NCI-H1048 (cell line): ENCODE measurements at places on chromosomes 11 and 22.
A peak's percentile ranks its signal among the peaks of the same experiment; 100 is the strongest.

DNA sequence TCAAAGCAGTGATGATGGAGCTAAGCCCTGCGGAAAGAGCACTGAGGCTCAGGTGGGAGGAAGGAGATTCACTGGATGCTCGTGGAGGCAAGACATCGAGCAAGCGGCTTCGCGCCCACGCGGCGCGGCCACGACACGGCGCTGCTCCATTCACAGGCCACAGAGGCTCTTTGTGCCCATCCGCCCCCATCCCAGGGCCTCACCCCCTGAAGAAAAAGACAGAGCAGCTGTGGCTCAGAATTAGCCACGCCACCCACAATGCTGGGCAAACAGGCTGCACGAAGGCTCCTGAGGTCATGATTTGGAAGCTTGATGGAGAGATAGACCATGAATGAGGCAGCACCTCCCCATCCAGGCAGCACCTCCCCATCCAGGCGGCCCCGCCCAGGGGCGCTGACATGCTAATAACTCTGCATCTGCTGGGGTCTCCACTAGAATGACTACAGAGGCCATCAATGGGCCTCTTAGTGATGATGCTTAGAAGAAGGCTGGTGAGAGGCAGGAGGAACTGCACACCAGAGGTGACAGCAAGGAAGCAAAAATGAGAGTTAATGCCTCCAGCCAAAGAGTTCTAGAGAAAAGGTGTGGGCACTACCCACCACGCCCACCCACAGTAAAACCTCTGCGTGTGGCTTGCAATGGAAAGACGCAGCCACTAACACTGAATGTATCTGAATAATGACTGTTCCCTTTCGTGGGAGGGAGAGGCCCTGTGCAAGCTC lies 43.5 kb downstream of the MYH9 start:
- DNase-seq: no peak

- DNase-seq: no peak
These were observed 143.6 kb downstream of the ADAMTS15 start for GRCh38 chr11:130592056-130592455.

DNA sequence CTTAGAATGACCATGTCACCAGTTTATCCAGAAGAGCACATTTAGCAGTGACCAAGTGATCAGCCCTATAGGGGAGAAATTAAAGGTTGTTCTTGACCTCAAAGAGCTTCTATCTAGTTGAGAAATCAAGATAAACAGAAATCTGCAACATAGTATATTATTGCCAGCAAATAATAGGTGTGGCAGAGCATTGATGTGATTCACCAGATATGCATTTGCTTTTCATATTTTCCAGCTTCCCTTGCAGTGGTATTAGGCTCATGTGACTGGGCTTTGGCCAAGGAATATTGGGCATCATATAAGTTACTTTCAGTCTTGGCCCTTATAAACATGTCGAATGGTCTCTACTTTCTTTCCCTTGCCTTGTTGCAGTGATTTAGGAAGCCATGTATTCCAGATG lies 34.5 kb downstream of the COMMD9 start:
- no peak for DNase-seq

DNA sequence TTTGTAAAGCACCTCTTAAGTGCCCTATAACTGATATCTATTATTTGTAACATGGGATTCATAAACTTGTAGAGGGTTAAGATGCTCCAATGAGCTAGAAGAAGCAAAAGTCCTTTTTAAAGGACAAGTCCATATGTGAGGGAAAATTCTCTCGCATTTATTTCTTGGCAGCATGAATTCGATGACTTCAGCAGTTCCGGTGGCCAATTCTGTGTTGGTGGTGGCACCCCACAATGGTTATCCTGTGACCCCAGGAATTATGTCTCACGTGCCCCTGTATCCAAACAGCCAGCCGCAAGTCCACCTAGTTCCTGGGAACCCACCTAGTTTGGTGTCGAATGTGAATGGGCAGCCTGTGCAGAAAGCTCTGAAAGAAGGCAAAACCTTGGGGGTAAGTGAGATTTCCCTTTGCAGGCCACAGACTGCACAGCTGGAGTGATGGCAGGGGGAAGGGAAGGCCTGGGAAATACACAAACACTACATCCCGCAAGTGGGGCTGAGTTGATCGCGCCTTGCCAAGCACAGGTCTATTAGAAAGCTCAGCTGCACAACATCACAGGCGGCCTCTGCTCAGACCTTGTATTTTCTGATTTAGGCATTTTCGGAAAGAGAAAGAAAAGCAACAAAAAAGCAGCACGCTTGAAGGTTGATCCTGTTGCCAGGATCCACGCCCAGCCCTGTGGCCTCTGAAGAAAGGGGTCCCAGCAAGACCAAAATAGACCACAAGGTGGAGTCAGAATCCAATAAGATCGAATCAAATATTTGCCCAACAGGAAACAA lies 1.5 kb downstream of the MS4A8 start:
- no peak for DNase-seq

GRCh38 chr11:15519124-15519791 lies 404.5 kb downstream of the INSC start:
- no peak for DNase-seq

DNA sequence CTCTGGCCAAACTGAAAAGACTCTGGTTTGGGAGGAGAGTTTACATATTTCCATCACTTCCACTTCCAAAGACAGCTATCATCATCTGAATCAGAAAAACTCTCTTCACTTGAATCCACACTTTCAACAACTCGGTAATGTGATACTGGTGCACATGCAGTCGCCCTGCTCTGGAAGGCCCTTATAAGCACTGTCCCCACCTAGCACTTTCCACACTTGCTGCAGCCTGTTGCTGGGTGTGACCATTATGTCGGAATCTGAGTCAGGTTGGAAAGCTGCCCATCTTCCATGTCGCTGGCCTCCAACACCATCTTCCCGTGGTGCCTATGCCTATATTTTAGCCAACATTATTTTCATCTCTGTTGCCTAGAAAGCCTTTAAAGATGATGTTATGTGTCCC lies 1.1 kb upstream of the OR10A5 start:
- no peak for DNase-seq

GRCh38 chr11:105100206-105100605 lies 39.4 kb downstream of the CARD18 start:
- DNase-seq: no peak

- DNase-seq: no peak
These were observed 21.7 kb downstream of the VWCE start for GRCh38 chr11:61273178-61274078.

- no peak for DNase-seq
These were observed 8.7 kb downstream of the IFITM10 start for GRCh38 chr11:1741741-1742140.

- no peak for DNase-seq
These were observed 7.5 kb upstream of the PPARA start for GRCh38 chr22:46142548-46143490.

GRCh38 chr11:65305501-65306268 lies 9.0 kb upstream of the CDC42EP2 start:
- no peak for DNase-seq

DNA sequence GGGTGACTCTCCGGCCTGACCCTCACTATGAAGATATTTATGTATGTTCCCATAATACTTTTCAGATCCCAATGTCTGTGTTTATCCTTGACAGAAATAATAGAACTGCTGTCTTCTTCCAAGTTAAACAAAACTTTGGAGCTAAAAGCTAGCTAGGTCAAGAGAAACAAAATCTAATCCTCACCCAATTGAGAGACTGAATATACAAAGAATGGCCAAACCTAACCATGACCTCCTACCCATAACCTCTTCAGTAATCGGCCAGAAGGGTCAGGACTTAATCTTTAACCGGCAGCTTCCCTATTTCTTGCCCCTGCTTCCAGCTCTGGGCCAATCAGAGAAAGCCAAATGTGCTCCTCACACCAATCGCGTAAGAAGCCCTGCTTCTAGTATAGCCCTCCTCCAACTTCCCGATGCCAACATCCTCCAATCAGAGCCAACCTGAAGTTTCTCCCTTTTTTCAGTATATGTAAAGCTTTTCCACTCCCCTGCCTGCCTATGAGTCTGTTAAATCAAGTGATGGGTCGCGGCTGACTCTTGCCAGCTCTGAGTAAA lies 1.7 kb upstream of the DDX6 start:
- DNase-seq: peak; percentile 79

DNA sequence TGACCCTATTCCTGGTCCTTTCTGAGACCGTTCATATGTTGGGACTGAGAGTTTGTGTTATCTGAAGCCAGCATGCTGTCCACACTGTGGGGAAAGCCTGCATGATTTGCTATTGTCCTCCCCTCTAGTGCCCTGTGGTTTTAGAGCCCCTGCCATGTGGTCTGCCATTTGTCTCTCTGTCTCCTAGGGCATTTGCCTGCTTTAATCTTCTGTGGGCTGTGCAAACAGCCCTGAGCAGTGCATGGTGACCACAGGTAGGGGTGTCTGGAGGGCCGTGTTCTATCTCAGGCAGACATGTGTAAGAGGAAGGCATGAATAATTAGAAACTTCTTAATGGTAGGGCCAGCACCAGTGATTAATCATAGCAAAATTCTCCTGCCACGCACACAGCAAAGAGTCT lies 23.0 kb downstream of the AMPD3 start:
- no peak for DNase-seq

- no peak for DNase-seq
These were observed 93.3 kb downstream of the ZBTB16 start for GRCh38 chr11:114152785-114153184.

- DNase-seq: no peak
These were observed 23.9 kb upstream of the ZC3H12C start for GRCh38 chr11:110069158-110069737.

DNA sequence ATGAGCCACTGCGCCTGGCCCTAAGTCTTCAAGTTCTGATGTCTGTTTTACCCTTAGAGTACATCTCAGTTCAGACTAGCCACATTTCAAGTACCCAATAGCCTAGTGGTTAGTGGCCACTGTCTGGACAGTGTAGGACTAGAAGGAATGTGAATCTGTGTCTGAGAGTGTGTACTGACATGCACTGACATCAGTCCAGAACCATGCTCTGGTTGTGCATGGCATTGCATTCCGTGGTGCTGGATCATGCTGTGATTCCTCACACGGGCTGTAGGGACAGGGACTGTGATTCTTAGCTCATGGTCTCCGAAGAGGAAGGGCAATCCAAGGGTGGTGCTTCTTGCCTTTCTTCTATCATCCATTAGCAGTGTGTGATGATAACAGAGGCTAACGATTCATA lies 41.1 kb downstream of the AMOTL1 start:
- DNase-seq: no peak
